NCI-H1092 (cell line): ENCODE measurements at places on chromosomes 2 and 18.

DNA sequence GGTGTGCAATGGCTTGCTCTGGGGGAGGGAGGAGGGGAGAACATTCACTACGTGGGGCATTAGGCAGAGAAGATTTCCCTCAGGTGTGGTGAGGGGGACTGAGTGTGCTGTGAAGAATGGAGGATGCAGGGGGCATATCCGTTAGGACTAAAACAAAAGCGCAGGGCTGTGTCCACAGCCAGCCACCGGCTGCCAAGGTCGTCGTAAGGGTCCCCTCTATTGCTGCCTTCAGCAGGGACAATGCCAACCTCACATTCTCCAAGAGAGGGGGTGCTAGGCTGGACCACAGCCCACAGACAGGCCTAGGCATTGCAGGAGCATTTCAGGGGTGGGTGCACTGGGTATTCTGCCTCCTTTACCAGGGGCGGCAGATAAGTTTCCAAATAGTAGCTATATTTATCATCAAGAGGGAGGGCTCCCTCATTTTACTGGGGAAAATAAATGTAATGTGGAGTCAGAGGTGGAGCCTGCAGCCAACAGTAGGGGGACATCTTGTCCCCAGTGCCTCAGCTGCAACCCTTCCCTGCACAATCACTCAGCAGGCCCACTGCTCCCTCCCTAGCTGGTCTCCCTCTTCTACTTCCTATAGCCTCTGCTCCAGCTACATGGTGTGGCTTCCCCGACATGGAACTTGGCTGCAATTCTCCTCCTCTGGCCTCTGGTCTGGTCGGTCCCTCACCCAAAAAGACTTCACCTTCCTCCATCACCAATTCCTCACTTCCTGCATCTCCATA, 74.9 kb upstream of the OTOF start:
- no peak for DNase-seq

DNA sequence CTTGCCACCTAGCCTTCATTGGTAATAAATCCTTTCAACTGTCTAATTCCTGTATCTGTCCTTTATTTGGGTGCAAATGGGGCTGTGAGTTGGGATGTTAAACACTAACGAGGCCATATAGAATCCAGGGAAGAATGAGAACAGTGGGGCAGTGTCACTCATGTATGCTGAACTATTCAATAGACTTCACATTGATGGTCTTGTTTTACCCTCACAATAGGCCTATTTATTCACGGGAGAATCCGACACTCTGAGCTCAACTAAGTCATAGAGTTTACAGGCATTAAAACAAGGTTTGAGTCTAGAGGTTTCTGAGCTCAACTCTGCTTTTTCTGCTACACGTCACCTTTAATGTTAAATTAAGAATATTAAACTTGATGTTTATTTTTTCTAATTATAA, 421.6 kb downstream of the SOX11 start:
- no peak for DNase-seq

- DNase-seq: no peak
Observed at GRCh38 chr2:211930331-211930730, 608.3 kb downstream of the ERBB4 start.

GRCh38 chr18:56076723-56077122, 488.7 kb upstream of the TCF4 start:
- no peak for DNase-seq

GRCh38 chr18:57004366-57005121, 142.3 kb upstream of the BOD1L2 start:
- no peak for DNase-seq

GRCh38 chr2:237231593-237231992, 145.9 kb downstream of the COPS8 start:
- no peak for DNase-seq

GRCh38 chr18:10497206-10497749, 28.5 kb upstream of the NAPG start:
- DNase-seq: no peak

DNA sequence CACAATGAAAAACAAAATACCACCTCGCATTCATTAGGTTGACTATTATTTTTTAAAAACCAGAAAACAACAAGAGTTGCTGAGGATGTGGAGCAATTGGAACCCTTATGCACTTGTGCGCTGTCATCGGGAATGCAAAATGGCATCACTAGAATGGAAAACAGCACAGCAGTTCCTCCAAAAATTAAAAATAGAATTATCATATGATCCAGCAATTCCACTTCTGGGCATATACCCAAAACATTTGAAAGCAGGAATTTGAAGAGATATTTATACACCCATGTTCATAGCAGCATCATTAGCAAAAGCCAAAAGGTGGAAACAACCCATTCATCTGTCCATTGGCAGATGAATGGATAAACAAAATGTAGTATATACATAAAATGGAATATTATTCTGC, 11.9 kb upstream of the NMUR1 start:
- no peak for DNase-seq

- DNase-seq: no peak
Observed at GRCh38 chr2:135257383-135258090, 205.4 kb downstream of the RAB3GAP1 start.
